Naive thymus-derived CD4-positive, alpha-beta T cell (primary cell): ENCODE measurements at places on chromosomes 5 and 9. TPM values are rescaled to one million over a fixed set of nuclear protein-coding genes. Genes with fewer than 3 reads are reported as not detected.
A peak's percentile ranks its signal among the peaks of the same experiment; 100 is the strongest.

- peaks cover 6% of the 10 kb centered on the region for H3K4me1 ChIP-seq
- no peak overlapping the region for H3K27ac ChIP-seq
- no peaks in the 10 kb centered on the region for H3K36me3 ChIP-seq
- peak; percentile 43 for DNase-seq
These were observed 307.7 kb downstream of the ADGRV1 start for GRCh38 chr5:90866333-90866732.

- H3K27ac ChIP-seq = no peak overlapping the region
- DNase-seq = no peak
- no peak overlapping the region for H3K4me3 ChIP-seq
These were observed 136.0 kb downstream of the FBXO4 start for GRCh38 chr5:42061121-42061520.

DNA sequence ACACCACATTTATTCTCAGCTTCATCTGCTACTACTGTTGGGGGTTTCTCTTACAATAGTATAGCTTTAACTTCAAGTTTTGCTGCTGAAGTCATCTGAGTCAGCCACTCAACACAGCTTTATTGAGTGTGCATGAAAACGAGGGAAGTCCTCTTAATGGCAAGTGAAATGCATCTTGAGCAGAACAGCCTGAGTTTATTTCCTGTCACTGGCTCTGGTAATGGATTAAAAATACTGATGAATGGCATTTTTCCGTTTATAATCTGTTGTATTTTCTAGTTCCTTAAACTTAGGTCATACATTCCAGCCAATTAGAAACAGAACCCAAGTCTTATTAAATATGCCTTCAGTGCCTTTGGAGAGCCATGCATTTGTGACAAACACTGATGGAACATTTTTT is 238.6 kb downstream of the SLF1 start:
- no peaks in the 10 kb centered on the region for H3K27me3 ChIP-seq
- no peaks in the 10 kb centered on the region for H3K4me1 ChIP-seq
- H3K27ac ChIP-seq = no peak overlapping the region

The EPB41L4A gene
- 0.59 TPM for polyA plus RNA-seq

DNA sequence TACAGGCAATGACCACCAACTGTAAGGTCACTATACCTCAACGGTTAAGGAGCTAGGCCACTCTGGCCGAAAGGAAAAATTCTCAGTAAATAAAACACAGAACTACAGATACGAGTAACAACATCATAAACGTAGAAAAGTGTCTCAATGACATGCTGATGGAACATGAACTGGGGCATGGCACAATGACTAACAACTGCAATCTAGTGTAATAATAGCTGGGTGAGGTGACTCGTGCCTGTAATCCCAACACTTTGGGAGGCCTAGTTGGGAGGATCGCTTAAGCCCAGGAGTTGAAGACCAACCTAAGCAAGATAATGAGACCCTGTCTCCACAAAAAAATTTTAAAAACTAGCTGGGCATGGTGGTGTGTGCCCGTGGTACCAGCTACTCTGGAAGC is 9.8 kb upstream of the RAPGEF6 start:
- no peaks in the 10 kb centered on the region for H3K27me3 ChIP-seq
- DNase-seq = no peak
- H3K4me3 ChIP-seq = no peak overlapping the region
- no peaks in the 10 kb centered on the region for H3K36me3 ChIP-seq
- H3K27ac ChIP-seq = no peak overlapping the region
- H3K4me1 ChIP-seq = peaks cover 9% of the 10 kb centered on the region

DNA sequence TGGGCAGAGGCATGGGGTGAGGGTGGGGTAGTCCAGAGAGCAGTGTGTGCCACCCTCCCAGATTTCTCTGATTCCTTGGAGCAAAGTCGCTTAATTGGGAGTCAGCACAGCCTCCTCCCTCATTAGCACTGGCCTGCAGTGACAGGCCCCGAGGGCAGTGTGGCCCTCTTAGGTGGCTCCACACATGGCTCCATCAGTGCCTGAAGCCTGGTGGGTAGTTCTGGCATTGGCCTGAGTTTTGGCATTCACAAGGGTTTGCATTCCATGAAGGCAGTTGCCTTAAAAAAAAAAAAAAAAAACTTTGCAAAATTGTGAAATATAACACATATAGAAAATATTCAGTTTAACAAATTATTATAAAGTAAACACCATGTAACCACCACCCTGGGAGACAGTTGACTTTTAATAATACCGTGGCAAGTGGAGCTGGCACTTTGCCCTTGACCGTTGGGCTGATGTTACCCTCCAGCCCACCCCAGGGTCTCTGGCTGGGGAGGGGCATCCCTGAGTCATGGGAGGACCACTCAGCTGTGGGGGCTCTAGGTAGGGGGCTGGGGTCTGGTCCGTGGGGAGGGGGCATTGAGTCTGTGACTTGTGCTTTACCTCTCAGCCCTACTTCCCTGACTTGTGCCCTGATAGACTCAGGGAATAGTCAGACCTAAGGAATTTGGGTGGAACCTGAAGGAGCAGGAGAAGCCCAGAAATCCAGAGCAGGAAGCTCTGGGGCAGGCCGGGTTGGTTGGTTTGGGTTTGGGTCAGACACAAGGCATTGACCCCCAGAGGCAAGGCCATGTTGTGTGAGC is 51.3 kb upstream of the PITX1 start:
- DNase-seq = no peak
- no peaks in the 10 kb centered on the region for H3K27me3 ChIP-seq
- H3K27ac ChIP-seq = no peak overlapping the region
- no peak overlapping the region for H3K4me3 ChIP-seq

DNA sequence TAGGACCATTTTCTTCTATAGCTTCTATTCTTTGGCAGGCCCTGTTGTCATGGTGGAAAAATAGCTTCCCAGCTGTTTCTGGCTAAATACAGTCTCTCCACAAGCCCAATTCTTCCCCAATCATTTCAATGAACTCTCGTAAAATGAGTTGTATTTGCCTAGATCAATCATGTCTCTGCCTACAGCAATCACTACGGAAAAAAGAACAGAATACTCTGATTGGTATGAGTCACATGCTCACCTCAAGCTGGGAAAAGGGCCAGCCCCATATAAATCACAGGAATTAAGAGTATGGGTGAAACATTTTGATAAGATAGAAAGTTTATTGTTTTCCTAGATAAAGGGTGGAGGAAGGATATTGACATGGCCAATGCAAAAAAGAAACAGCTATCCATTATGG is 711.4 kb downstream of the EFNA5 start:
- no peaks in the 10 kb centered on the region for H3K36me3 ChIP-seq
- H3K27me3 ChIP-seq = no peaks in the 10 kb centered on the region
- no peak overlapping the region for H3K4me3 ChIP-seq
- H3K27ac ChIP-seq = no peak overlapping the region
- H3K4me1 ChIP-seq = no peaks in the 10 kb centered on the region
- DNase-seq = no peak

- H3K27me3 ChIP-seq = no peaks in the 10 kb centered on the region
- H3K27ac ChIP-seq = no peak overlapping the region
- no peaks in the 10 kb centered on the region for H3K36me3 ChIP-seq
- H3K4me3 ChIP-seq = no peak overlapping the region
- DNase-seq = no peak
These were observed 121.2 kb downstream of the PHF2 start for GRCh38 chr9:93697352-93698139.

The CCDC183 gene
- polyA plus RNA-seq = 0.62 TPM

DNA sequence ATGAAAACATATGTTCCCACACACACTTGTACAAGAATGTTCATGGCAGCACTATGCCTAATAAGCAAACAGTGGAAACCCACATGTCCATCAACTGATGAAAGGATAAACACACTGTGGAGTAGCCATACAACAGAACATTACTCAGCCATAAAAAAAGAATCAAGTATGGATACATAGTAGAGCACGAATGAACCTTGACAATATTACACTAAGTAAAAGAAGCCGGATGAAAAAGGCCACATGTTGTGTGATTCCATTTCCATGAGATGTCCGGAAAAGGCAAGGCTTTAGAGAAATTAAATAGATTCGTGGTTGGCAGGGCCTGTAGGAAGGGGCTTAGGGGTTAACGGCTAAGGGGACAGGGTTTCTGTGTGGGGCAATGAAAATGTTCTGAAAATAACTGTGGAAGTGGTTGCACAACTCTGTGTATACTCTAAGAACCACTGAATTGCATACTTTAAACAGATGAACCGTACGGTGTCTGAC is 51.4 kb downstream of the COL23A1 start:
- no peaks in the 10 kb centered on the region for H3K4me1 ChIP-seq
- H3K4me3 ChIP-seq = no peak overlapping the region
- no peaks in the 10 kb centered on the region for H3K36me3 ChIP-seq
- H3K27ac ChIP-seq = no peak overlapping the region

- H3K4me3 ChIP-seq = no peak overlapping the region
- no peaks in the 10 kb centered on the region for H3K36me3 ChIP-seq
- H3K27me3 ChIP-seq = no peaks in the 10 kb centered on the region
- DNase-seq = no peak
- no peaks in the 10 kb centered on the region for H3K4me1 ChIP-seq
These were observed 58.2 kb downstream of the PRDM6 start for GRCh38 chr5:123147128-123147715.

The DMRT2 gene
- not detected for polyA plus RNA-seq

DNA sequence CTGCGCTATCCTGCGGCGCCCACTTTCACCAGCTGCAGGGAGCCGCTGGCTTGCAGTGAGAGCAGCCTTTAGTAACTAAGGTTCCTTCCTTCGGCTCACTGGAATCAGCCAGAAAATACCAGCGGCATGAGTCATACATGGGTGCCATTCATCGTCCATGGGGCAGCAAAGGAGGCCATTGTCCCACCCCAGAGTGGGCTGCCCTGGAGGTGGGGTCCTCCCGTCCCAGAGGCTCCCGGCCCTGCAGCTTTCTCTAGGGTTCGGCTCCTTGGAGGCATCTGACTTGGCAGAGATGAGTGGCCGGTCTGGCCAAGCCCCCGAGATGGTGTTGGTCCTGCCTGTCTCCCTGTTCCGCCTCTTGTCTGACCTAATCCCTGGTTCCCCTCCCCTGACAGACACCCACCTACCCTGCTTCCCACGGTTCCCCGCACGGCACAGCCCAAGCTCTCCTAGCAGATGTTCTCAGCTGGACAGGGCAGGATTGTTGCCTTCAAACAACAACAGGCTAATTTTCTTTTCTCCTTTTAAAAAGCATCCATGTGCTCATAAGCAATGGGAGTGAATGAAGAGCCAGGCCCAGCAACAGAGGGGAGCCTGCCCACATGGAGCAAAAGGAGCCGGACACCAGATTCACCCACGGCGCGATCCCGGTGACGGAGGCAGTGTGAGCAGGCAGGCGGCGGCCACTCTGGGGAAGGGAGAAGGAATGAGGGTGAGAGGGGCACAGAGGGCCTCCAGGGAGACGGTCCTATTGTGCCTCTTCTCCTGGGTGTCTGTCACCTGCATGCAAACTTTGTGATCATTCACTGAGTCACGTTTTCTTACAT is 97.0 kb upstream of the COL5A1 start:
- H3K27ac ChIP-seq = no peak overlapping the region
- H3K4me1 ChIP-seq = no peaks in the 10 kb centered on the region
- no peaks in the 10 kb centered on the region for H3K27me3 ChIP-seq
- no peak overlapping the region for H3K4me3 ChIP-seq

The PCDHGA9 gene
- not detected for polyA plus RNA-seq

- H3K4me1 ChIP-seq = peaks cover 22% of the 10 kb centered on the region
- no peaks in the 10 kb centered on the region for H3K27me3 ChIP-seq
- H3K4me3 ChIP-seq = no peak overlapping the region
These were observed 11.5 kb upstream of the TGFBR1 start for GRCh38 chr9:99093492-99093791.
